ENCODE measurements at places on chromosomes 1 and 21.

DNA sequence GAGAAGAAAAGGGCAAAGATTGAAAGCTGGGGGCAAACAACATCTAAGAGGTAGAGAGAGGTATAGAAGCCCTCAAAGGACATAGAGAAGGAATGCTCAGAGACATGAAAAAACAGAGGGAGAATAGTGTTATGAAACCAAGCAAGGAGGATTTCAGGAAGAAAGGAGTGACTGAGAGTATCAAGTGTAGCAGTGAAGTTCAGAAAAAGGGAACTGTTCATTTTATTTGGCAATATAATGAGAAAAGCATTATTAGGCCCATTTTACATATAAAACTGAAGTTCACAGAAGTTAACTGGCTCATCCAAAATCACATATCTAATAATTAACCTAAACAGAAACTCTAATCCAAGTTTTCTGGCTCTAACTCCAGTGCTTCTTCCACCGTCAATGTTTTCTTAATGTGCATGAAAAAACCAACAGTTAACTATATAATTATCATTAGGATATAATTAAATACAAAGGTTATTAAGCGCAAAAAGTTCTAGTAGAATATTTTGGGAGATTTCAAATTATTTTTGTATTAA is 17.7 kb downstream of the NEXN start:
- no peak for DNase-seq

- DNase-seq, result no peak
Measured at GRCh38 chr1:164613176-164613575, 54.2 kb downstream of the PBX1 start.

GRCh38 chr1:160474392-160475242 is 48.4 kb downstream of the SLAMF6 start:
- no peak for DNase-seq

DNA sequence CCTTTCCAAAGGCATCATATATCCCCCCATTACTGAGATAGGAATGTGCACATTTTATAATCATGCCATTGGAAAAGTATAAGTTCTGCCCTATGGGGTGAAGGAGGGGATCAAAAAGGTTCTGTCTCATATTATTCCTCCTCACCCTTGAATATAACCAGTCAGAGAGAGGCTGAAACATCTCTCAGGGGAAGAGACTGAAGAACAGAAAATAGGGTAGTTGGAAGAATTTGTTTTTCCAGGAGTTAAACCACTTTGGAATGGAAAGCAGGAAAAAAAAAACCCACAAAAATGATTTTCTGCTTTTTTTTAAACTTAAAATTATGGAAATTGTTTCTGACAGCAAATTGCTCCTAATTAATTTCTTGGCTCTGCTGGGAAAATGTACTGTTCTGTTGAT is 52.8 kb upstream of the BEND5 start:
- no peak for DNase-seq

DNA sequence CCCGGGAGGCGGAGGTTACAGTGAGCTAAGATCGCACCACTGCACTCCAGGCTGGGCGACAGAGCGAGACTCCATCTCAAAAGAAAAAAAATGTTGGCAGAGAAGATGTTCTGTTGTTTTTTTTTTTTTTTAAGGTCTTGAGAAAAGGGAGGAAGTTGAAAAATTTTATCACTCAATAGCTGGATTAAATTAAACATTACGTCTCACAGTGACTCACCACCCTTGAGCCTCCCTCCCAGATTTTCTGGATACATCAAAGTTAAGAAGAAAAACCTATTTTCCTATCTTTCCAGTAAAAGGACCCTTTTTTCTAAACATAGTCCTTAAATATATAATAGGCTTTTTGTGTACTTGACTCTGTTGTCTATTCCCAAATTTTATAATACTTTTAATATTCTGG is 35.5 kb downstream of the IFNAR1 start:
- DNase-seq, result no peak

DNA sequence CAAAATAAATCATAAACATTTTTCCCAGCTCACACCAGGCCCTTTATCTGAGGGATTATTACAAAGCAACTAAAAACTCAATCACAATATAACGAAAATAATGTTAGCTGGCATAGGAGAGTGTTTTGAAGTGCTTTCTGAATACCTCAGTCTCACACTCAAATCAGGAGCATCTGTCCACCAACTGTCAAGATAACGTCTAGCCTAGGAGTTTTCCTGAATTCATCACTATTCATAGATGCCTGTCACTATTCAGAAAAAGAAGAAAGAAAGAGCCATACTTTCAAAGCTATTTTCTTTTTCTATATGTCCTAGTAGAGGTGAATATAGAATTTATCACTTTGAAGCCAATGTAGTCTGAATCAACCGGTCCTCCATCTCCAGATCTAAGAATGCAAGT is 127.0 kb downstream of the AKT3 start:
- DNase-seq, result no peak
